ENCODE measurements at places on chromosomes 5 and 9.
A peak's percentile ranks its signal among the peaks of the same experiment; 100 is the strongest.

- no peak for DNase-seq
Measured at GRCh38 chr5:33338336-33339110, 102.2 kb upstream of the TARS1 start.

DNA sequence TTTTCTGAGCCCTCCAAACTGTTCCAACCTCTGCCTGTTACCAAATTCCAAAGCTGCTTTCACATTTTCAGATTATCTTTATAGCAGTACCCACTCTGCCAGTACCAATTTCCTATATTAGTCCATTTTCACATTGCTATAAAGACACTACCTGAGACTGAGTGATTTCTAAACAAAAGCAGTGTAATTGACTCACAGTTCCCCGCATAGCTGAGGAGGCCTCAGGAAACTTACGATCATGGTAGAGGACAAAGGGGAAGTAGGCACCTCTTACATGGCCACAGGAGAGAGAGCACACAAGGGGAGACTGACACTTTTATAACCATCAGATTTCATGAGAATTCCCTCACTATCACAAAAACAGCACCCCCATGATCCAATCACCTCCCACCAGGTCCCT, 105.0 kb downstream of the DTWD2 start:
- no peak for DNase-seq

GRCh38 chr5:56995596-56995995, 43.7 kb upstream of the MIER3 start:
- DNase-seq, result no peak

DNA sequence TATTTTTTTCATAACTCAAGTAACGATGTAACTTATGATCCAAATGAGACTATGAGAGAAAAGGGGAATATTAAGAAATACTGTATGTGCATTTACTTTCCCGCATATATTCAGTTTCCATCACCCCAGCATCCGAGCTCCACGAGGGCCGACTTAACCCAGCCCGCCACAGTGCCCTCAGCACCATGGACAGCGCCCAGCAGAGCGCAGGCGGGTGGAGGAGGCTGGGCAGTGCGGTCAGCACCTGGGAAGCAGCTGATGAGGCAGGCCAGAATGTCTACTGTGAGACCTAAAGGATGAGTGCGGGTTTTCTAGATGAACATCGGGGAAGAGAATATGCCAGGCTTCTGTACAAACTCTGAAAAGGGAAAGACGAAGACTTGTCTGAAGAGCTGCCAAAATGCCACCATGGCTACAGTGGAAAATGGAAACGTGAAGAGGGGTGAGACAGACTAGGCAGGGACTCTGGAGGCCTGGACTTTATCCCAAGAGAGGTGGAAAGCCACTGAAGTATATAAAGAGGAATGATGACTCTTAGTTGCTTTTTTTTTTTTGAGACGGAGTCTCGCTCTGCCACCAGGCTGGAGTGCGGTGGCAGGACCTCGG, 34.5 kb upstream of the MED27 start:
- DNase-seq, result peak; percentile 16

DNA sequence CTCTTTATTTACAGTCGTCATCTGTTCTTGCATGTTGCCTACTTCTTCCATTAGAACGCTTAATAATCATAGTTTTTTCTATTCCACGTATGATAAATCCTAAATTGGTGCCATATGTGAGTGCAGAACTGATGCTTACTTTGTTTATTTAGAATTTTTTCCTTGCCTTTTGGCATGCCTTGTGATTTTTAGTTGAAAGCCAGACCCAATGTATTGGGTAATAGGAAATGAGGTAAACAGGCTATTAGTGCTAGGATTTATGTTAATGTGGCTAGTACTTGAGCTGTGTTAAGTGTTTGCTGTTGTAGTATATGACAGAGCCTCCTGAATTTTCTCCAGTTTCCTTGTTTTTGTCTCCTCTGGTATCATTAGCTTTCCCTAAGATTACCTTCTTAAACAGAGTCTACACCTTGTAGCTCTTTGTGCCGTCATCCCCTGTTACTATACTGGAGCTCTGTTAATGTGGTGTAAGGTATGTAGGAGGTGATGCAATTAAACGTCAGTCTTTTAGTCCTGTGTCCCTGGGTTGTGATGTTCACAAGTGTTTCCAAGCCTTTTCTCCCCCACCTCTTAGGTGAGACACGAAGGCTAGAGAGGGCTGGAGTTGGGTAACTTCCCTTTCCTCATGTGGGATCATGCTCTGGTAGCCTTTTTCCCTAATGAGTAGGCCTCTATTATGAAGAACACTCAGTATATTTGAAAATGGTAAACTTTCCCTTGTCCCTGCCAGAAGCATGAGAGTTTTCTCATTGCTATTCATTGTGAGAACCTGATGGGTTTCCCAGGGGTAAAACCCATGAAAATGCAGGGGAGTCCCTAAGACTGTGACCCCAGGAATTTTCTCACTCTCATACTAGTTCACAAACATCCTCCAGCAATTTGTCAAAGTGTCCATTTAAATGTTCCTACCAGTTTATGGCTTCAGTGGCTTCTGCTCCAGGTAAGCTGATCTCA, 21.2 kb downstream of the SPATA31D3 start:
- DNase-seq, result no peak

GRCh38 chr5:162497455-162497854, 429.9 kb downstream of the GABRG2 start:
- DNase-seq, result no peak
